Activated naive CD8-positive, alpha-beta T cell treated with anti-CD3 and anti-CD28 coated beads, Interleukin-2, amount 50 U/mL, for 24 hours (primary cell): ENCODE measurements at places on chromosomes 6 and 20.

- DNase-seq: no peak
Observed at GRCh38 chr6:106473812-106474211, 113.3 kb downstream of the CRYBG1 start.

DNA sequence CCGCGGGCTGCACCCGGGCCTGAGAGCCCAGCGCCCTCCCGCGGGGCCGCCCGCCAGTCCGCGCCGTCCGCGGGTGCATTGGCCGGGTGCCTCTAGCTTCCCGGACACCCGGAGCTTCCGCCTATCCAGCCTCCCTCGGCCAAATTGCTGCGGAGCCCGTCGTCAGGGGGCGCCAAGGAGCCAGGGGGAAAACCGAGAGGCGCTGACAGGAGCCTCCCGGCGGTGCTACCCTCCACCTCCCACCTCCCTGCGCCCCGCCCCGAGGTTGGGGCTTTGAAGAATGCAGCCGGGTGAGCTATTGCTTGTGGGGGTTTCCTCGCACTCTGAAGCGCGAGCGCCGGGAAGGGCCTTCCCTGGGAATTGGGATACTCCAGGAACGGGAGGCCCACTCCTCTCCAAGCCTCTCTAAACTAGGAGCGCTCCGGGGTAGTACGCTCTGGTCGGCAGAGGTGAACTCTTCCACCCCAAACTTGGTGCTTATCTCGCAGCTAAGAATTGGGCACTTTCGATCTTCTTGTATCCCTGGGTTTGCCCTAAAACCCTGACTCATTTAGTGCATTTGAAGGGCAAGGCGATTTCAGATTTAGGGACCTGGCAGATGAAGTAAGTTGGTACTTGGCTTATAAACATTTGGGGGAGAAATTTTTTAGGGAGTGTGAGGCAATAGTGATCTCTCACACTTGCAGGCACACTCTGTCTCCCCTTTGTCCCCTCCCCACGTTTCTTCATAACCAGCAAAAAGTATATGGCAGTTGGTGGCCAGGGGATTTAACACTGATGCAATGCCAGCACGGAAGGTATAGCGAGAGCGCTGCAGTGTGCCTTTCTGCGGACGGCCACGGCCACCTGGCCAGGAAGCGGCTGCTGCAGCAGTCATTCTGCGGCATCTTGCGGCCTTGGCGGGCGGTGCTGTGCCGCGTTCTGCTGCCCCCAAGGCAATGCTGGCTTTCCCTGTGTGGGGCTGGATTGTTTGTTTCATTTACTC lies 556 bp downstream of the BEND6 start:
- peak; percentile 84 for DNase-seq

- DNase-seq: no peak
Observed at GRCh38 chr6:53326372-53327016, 22.3 kb downstream of the ELOVL5 start.

DNA sequence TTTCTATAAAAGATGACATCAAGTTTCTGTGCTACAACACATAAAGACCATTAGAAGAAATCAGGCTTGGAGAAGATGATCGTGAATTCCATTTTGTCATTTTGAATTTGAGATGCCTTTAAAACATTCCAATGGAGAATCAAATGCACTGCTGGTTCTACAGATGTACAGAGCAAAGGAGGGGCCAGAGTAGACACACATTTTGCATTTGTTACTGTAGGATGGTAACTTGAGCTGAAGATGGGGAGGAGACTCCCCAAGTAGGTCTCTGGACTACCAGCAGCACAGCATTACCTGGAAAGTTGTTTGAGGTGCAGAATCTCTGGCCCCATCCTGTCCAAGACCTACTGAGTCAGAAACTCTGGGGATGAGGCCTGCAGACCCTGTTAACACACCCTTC lies 121.6 kb upstream of the RALGAPA2 start:
- DNase-seq: no peak

- peak; percentile 84 for DNase-seq
Observed at GRCh38 chr6:149316740-149317643, 520 bp upstream of the TAB2 start.

DNA sequence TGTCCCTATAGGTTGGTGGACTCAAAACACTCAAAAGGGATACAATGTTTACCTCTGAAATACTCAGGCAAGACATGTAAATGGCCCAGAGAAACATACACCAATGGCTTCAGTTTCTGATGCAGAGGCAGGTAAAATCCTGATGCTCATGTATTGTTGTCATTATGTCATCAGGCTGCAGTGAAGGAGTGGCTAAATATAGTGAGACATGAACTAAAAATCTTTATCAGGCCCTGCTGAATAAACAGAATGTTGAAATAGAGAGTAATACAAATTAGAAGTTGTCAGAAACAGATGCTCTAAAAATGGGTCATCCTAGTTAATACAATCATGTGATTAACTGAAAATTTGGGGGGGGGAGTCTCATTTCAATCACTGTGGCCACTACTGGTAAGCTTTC lies 20.4 kb downstream of the PTPRK start:
- no peak for DNase-seq

- DNase-seq: no peak
Observed at GRCh38 chr20:50968289-50968688, 9.7 kb downstream of the MOCS3 start.

GRCh38 chr6:91660893-91661292 lies 1074.0 kb upstream of the MAP3K7 start:
- no peak for DNase-seq

DNA sequence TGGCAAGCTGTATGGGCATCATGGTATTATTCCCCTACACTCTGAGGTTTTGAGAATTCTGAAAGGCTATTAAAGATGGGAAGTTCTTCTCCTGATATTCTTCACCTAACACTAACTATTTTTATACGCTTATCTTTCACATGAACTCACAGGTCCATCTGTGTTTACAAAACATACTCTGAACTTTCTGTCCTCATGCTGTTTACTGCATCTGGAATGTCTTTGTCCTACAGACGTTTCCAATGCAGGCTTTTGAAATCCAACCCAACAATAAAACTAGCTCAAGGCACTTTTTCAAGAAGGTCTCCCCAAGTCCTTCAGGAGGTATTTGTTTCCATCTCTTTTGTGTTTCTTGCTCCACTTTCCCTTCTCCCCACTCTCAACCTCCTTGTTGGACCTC lies 60.5 kb upstream of the MLIP start:
- DNase-seq: no peak

DNA sequence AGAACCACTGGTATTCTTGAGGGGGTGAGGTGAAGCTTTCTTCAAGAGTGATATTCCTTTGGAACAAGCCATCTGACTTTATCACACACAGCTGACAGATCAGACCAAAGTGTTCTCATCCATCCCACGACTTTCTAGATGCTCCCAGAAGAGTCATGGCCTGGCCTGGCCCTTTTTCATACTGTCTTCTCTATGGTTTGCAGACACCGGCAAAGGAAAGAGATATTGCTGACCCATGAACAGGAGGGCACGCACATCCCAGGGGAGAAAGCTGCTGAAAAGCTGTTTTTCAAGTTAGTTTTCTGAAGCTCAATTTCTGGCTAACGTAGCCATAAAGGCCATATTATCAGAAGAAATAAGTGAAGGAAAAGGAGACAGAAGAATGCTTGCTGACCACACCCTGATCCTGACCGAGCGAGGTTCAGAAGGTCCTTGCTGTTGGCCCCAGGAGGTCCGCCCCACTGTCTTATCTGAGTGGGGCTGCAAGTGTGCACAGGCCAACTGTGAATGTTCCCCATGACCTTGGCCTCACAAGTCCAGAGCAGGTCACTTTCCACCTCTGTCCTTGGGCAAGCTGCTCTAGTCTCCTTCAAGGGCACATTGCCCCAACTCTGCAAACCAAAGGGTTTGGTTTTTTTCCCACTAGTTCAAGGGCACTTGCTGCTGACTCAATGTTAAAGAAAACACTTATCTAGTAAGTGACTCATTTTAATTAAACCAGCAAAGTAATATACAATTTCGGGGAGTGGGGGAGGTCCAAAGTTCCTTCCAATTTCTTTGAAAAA lies 2.0 kb downstream of the ACSS1 start:
- DNase-seq: no peak

DNA sequence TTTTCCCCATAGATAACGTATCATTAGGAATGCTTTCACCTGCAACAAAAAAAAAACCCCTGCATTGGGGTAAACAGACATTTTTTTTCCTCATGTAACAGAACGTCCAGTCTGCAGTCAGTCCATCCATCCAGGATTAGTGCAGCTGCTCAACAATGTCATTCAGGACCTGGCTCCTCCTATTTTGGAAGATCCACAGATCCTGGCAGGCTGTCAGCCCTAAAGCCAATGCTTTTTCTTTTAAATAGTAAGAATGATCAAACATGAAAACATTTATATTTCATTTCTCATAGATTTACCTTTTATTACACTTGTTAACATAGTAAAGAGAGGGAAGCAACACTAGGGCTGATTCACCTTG lies 116.5 kb upstream of the CCDC28A start:
- DNase-seq: no peak

DNA sequence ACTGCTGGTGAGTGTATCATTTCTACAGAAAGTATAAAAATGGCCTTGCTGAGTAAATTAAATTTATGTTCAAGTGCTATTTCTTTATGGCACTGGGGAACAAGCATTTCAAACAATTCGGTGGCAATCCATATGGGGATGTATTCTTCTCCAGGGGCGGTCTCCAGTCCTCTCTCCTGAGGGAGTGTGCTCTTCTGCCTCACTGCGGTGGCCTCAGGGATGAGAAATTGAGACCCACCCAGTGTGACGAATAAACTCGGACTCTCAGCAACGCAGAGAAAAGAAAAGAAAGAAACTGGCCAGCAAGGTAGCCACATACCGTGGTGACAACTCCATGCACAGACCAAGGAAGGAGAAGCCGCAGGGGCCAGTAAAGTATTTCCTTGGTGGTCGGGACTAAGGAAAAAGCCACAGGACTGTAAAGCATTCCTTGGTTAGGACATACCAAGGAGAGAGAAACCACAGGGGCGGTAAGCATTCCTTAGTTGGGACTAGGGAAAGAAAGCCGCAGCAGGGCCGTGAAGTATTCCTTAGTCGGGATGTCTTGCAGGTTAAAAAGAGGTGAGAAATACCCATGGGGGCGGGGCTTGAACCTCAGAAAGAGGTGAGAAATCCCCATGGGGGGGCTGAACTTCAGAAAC lies 13.6 kb upstream of the GOPC start:
- DNase-seq: no peak

DNA sequence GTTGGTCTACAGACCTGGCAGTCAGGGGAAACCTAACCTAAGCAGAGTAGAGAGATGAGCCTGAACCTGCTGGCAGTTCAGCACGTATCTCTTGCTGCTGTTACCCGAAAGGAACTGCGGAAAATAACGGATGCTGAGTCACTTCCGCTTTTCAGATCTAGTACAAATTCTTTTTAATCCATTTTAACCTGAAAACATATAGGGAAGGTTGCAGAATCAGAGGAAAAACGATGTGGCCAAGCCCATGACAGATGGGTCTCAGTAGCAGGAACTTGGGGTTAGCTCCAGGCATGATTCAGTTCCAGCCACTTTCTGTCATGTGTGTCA lies 351.9 kb upstream of the PRND start:
- DNase-seq: peak; percentile 48

DNA sequence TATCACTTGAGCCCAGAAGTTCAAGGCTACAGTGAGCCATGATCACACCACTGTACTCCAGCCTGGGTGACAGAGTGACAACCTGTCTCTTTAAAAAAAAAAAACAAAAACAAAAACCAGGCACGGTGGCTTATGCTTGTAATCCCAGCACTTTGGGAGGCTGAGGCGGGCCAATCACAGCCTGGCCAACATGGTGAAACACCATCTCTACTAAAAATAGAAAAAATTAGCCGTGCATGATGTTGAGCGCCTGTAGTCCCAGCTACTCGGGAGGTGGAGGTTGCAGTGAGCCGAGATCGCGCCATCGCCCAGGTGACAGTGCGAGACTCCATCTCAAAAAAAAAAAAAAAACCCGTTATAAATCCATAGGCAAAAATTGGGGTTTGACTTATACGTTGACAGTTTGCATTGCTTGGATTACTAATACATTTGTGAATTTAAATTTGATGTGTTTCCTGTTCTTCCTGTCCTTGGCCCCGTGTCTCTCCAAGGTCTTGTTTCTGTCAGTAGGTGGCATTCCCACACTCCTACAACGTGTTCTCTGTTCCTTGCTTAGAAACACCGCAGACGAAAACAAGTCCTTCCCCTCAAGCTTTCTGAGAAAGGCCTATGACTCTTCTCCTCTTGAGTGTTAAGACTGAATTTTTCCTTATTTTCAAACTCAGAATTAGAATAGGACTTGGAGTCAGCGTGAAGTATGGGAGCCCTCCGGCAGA lies 147.0 kb downstream of the DTNBP1 start:
- DNase-seq: no peak

DNA sequence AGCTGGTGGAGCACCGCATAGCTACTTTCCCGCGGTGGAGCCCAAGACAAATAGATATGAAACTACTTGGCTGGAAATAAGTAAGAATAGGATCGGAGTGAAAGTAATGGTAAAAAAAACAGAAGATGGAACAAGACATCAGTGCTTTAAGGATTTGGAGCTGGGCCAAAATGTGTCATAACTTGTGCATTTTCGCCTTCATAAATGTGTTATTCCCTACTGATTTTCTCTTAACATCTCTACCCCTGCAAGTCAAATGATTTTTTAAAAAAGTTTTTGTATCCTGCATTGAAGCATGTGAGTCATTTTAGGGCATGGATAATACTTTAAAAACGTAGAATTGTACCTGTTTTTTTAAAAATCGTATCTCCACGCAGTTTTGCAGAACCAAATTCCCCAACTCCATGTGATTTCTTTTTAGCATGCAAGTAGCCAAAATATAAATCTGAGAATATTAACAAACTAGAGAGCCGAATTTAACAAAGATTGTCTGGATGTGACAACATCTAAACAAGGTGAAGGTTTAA lies 882 bp upstream of the FAM184A start:
- no peak for DNase-seq

DNA sequence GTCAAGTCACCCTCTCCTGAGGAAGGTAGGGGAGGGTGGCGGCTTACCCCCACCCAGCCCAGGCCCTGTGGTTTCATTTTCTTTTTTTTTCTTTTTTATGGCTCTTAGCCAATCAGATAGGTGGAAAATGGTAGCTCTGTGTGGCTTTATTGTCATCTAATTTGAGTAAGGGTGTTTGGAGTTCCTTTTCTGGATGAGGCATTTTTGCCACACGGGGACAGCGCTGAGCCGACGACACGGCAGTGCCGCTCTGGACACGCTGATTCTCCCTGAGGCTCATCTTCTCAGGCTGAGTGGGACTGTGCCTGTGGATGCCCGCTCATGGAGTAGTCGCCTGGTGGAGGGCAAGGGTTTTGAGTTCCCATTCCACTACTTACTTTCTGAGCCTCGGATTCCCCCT lies 37.6 kb upstream of the ANGPT4 start:
- no peak for DNase-seq

GRCh38 chr6:114346451-114346850 lies 3.6 kb upstream of the HS3ST5 start:
- no peak for DNase-seq

- DNase-seq: no peak
Observed at GRCh38 chr20:24382743-24383142, 86.7 kb upstream of the SYNDIG1 start.

- no peak for DNase-seq
Observed at GRCh38 chr20:45183084-45183483, 8.4 kb downstream of the PI3 start.
